Stimulated activated naive CD8-positive, alpha-beta T cell treated with anti-CD3 and anti-CD28 coated beads, Interleukin-15, amount 100 ng/mL, for 72 hours (primary cell): ENCODE measurements at places on chromosomes 4 and X.
A peak's percentile ranks its signal among the peaks of the same experiment; 100 is the strongest.

DNA sequence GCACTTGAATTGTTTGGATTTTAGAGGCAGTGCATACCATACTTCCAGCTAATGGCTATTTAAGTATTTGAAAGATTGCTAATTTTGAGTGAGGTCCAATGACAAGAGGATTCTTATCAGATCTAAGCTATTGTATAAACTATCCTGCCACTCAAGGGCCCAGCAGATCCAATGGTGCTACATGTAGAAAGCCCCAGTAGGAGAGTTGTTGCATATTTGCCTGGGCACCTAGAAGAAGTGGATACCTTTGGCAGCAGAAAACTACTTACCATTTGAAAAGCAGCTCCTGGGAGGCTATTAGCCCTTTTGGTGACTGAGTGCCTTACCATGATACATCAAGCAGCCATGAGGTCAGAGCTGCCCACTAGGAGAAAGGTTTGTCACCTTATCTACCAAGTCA is 447.3 kb downstream of the C4orf33 start:
- DNase-seq: no peak

DNA sequence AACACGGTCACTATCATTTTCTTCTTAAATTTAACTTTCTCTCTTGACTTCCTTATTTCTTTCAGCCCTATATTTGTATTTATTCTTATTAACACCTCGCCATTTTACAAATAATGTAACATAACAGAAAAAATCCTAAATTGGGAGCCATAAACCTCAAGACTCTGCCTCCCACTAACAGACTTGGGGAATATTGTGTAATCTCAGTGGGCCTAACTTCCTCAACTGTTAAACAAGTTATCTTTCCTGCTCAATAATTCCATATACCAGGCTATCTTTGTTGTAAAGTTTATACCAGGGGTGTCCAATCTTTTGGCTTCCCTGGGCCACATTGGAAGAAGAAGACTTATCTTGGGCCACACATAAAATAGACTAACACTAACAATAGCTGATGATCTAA is 26.2 kb downstream of the PRSS12 start:
- no peak for DNase-seq

GRCh38 chr4:109821185-109821584 is 5.6 kb downstream of the GAR1 start:
- DNase-seq: no peak

GRCh38 chrX:42131856-42132255 is 208.5 kb upstream of the CASK start:
- DNase-seq: no peak

DNA sequence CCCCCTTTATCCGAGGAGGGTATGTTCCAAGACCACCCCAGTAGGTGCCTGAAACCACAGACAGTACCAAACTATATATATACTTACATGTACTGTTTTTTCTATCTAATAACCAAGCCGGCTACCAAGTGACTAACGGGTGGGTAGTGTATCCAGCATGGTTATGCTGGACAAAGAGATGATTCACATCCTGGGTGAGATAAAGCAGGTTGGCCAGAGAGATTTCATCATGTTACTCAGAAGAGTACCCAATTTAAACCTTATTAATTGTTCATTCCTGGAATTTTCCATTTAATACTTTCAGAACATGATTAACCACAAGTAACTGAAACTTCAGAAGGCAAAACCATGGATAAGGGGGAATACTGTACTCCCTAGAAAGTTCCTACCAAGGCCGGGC is 46.5 kb downstream of the RFC1 start:
- DNase-seq: no peak

DNA sequence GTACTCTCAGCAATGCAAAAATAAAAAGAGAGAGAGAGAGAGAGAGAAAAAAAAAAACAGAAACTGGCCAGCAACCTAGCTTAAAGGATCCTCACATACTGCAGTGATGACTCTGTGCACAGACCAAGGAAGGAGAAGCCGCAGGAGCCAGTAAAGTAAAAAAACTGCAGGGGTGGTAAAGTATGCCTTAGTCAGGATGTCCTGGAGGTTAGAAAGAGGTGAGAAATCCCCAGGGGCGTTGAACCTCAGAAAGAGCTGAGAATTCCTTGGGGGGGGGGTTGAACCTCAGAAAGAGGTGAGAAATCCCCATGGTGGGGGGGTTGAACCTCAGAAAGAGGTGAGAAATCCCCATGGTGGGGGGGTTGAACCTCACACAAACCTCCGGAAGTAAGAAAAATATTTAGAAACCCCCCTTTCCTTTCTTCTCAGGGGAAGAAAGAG is 48.0 kb downstream of the MAGEA9 start:
- DNase-seq: peak; percentile 46

- no peak for DNase-seq
These were observed 959.7 kb upstream of the LCORL start for GRCh38 chr4:18981234-18981615.

DNA sequence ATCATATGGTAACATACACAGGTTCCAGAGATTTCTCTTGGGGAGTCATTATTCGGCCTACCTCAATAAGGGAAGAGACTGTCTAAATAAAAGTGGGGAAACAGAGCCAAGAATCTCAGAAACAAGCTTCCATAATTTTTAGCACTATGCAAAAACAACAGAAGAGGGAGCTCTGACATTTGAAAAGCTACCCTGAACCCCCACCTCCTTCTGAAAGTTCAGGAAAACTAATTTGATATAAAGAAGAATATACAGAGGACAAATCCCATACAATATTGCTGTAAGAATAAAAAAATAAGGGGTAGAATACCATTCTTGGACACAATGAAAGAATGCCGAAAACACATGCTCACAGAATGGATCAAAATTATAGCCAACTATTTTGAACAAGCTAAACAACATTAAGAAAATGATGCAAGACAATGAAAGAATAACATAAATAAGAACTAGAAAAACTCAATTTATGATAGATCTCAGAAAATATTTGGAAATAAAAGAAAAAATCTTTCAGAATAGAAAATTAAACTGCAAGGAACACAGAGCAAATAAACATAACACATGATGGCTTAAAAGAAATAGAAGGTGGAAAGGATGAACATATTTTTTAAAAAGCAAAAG is 14.4 kb upstream of the ZNF41 start:
- no peak for DNase-seq

- DNase-seq: no peak
These were observed 232.0 kb upstream of the KLF8 start for GRCh38 chrX:56000174-56000573.

DNA sequence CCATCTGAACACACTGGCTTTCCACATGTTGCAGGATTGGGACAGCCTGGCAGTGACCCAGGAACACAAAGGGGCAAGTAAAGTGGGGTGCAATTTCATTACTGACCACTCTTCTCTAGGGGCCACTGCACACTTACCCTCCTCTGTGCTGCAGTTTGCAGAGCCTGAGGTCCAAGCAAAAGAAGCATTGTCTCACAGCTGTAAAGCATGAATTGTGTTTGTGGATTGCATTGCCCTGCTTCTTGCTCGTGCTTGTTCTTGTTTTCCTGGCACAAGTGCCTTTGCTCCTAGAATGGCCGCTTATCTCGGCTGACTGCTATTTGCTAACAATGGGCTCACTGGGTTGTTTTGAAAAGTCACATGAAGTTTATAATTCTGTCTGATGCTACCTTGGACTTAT is 209.1 kb upstream of the JADE1 start:
- DNase-seq: no peak

GRCh38 chr4:10640561-10641201 is 43.9 kb downstream of the CLNK start:
- no peak for DNase-seq

- no peak for DNase-seq
These were observed 2188.9 kb upstream of the TENM3 start for GRCh38 chr4:180054291-180054690.

DNA sequence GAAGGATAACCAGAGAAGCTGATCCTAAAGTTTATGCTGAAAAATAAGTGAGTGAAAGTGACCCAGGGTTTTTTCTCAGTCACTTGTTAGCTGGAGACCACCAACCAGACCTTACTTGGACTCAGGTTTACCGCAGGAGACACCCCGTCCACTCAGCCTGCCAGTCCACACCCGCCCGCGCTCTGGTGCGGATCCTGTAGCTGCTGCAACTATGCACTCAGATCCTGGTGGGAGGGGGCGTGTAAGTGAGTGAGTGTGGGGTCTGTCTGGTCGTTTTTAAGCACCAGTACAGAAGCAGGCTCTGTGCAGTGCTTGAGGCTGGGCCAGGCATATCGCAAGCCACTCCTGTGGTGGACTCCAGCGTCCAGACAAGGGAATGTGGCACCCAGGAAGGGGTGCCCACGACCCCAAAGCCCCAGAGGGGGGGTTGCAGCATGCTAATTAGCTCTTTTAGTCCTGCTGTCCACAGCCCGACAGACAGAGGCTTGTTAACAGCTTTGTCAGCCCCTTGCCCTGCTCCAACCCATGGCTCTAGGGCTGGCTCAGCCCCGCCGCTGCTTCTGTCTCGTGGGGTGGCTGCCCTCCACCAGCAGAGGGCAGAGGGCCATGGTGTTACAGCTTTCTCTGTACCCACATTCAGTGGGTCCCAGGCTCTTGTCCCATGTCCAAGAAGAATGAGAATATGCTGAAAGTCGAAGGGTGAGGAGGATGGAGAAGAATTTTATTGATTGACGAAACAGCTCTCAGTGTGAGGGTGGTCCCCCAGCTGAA is 40.4 kb upstream of the PPP1R2C start:
- no peak for DNase-seq

DNA sequence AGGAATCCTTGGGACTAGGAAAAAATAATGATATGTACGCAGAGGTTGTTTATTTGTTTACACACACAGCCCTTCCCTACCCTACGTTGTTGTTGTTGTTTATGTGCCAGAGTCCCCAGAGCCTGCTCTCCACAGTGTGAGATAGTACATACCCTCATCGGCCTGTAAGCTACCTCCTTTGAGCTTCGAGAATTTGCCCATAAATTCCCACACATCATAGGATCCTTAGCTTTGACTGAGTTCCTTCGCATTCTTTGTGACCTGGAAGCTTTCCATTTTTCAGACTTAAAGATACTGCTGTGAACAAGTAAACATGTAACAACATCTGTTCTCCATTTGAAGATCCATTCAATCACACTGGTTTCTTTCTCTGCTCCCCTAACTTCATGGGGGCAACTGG is 114.5 kb downstream of the IRF2 start:
- no peak for DNase-seq

DNA sequence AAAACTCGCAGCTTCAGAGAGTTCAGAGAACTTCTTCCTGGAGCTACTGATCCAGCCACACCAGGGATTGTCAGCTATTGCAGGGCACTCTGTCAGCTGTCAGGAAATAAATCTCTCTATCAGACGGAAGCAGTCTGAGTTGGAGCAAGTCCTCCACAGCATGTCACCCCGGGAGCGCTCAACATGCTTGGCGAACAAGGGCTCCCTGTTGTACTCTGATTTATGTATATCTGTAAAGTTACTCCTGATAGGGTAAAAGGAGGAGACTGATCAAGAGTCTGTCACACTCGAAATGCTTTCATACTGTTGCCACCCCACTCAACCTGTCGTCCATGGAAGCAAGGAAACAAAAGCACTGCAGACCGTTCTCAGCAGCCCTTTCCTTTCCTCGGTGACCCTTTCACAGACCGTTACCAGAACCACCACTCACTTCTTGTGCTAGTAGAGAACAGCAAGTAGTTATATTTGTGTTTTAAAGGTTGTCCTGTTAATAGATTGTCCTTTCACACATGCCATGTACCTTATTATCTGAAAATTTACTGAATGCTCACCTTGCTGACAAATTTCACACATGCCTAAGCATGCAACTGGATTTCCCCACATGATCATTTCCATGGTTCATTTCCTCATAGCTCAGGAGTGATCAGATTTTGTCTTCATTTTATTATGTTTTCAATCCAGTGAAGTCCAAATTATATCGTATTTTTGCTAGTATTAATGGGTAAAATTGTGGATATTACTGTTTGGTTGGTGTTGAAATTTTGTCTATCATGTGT is 2108.9 kb upstream of the TENM3 start:
- no peak for DNase-seq

GRCh38 chr4:43778187-43778915 is 670.3 kb downstream of the KCTD8 start:
- DNase-seq: no peak

- no peak for DNase-seq
These were observed 1.9 kb downstream of the MYL5 start for GRCh38 chr4:675980-676870.

DNA sequence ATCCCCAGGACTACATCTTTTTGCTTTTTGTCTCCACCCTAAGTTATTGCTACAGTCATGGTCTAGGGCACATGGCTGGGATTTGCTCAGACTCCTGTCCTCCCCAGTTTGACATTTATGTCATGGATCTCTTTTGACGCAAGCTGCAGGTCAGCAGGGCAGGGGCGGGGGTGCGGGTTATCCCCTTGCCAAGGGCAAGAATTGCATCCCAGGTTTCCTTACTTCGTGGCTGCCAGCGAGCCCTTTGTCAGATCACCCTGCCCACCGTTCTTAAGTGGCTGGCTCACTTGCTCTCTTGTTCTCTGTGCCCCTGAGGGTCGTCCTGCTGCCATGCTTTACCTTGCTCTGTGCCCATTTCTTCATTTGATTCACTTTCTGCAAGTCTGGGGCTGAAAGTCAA is 21.1 kb upstream of the UBA1 start:
- no peak for DNase-seq

DNA sequence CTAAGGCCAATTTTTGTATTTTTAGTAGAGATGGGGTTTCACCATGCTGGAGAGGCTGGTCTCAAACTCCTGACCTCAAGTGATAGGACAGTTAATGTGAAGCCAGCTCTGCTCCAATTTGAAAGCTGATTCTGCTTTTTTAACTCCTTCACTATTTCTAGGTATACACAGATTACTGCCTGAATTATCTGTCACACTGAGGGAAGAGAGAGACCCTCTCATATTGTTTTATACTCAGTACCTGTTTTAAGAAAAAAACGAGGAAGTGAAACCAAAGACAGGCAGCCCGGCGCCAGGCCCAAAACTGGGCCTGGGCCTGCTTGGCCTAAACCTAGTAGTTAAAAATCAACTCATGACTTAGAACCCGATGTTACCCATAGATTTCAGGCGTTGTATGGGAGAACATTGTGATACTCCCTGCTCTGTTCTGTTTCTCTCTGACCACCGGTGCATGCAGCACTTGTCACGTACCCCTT is 1601.5 kb upstream of the PCDH10 start:
- no peak for DNase-seq

GRCh38 chr4:121138039-121138825 is 25.9 kb downstream of the TNIP3 start:
- DNase-seq: peak; percentile 46

- DNase-seq: no peak
These were observed 46.5 kb upstream of the RAB9B start for GRCh38 chrX:103878466-103879122.

DNA sequence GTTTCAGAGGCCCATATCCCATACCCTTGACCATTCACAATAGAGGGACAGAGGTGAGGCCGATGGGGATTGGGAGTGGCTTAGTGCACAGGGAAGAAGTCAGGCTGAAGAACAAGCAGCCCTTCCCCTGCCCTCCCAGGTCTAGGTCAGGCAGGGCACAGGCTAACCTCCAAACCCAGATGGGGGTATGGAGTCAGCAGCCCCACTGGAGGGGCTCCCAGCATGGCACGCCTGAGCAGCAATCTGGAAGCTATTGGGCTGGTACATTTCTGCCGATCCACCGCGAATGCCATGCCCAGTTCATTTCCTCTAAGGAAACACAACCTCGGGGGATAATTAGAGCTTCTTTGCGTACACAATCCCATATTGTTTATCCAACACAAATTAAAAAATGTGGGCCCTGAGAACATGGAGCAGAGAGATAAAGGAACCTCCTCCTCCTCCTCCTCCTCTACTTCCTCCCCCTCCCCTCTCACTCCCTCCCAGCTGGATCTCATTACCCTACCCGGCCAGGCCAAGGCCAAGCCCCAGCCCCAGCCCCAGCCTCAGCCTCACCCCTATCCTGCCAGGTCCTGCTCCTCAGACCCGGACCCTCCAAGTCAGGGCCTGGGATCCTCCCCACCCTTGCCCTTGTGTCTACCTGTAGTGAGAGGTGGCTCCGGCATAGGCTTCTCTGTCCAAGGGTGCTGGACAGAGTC is 83.0 kb downstream of the PJA1 start:
- DNase-seq: no peak
